Stomach (tissue), 19 donors: ENCODE measurements at places on chromosomes 1 and 21. TPM values are rescaled to one million over a fixed set of nuclear protein-coding genes. Genes with fewer than 3 reads are reported as not detected.

Gene KCNH1
- 3.6 TPM for total RNA-seq

Gene LMX1A
- not detected for total RNA-seq

Gene C1orf210
- 24.3 TPM for total RNA-seq

Gene DEPDC1
- total RNA-seq = 16.3 TPM

Gene INTS11
- total RNA-seq = 102 TPM

Gene IL20
- not detected for total RNA-seq

Gene SPRR2G
- total RNA-seq = not detected

Gene LRRC71
- total RNA-seq = not detected

Gene C1QTNF12
- 21.3 TPM for total RNA-seq

Gene ACTN2
- 0.72 TPM for total RNA-seq

Gene CAPN2
- 224 TPM for total RNA-seq

Gene GCLM
- total RNA-seq = 8.9 TPM

Gene NR5A2
- total RNA-seq = not detected

Gene ATP1A4
- total RNA-seq = not detected

Gene GABRD
- not detected for total RNA-seq

Gene LCE3D
- not detected for total RNA-seq

Gene RNF207
- total RNA-seq = 74.1 TPM

Gene CRABP2
- total RNA-seq = not detected

Gene BLACAT1
- total RNA-seq = not detected

Gene CFAP141
- total RNA-seq = not detected

Gene CHODL
- not detected for total RNA-seq

Gene STX12
- 94.2 TPM for total RNA-seq

Gene CYP4Z1
- 5.5 TPM for total RNA-seq

Gene ZNF648
- total RNA-seq = not detected

Gene APCS
- not detected for total RNA-seq

Gene AMY2A
- total RNA-seq = not detected

Gene NBPF10
- 1.8 TPM for total RNA-seq

Gene NUDT4B
- not detected for total RNA-seq

Gene THEMIS2
- total RNA-seq = 5.3 TPM

Gene FAM177B
- 4.1 TPM for total RNA-seq

Gene LCE1A
- total RNA-seq = not detected

Gene REN
- not detected for total RNA-seq
